ENCODE measurements at places on chromosomes 13 and 19.

DNA sequence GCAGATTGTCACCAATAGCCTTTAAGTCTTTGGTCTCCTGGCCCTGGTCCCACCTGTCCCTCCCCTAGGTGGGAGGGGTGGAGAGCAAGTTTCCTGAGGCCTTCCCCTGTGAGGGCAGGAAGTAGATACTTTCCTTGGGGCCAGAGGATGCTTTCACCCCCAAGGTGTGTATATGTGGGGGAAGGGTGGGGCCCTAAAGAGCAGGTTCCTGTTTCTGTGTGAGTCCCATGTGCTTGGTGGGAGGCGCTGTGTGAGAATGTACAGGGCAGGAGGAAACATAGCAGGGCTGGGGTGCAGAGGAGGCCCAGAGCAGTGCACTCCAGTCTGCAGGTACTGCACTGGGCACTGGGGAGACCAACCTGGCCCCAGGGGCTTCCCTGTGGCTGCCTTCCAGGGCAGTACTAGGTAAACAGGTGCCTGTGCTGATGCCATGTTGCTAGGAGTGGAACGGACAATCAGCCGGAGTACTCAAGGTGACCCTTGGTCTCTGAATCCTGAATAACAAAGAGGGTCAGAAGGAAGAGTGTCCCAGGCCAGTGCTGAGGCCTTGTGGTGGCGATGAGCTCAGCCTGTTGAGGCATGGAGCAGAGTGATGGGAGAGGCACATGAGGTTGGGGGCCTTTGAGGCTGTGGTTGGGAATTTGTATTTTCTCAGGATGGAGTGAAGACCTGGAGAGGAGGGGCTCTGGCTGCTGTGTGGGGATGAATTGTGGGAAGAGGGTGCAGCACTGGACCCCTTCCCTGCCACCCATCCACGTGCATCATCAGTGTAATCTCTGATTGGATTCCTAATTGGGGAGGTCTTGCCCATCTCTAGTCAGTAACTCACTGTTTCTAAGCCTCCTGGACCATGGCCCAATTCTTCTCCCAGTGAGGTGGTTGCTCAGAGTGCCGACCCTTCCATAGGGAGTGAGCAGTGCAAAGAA is 5.1 kb downstream of the EGLN2 start:
- no peak for DNase-seq

DNA sequence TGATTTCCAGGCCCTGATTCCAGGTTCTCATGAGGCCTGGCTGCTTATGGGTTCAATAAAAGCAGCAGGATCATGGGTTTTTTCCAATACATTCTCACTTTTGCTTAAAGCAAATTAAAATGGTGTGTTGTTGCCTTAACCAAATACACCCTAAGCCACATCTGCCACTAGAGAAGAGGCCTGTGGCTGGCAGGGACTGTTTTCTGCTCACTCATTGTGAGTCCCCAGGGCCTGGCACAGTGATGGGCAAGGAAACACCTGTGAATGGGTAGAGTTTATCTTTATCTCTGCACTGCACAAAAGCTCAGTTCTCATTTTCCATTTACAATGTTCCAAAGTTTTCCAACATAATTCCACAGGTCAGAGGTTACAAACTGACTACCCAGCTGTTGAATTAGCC is 726.0 kb downstream of the UQCRFS1 start:
- no peak for DNase-seq

- DNase-seq, result no peak
Observed at GRCh38 chr13:22812793-22813192, 368.0 kb upstream of the SGCG start.

DNA sequence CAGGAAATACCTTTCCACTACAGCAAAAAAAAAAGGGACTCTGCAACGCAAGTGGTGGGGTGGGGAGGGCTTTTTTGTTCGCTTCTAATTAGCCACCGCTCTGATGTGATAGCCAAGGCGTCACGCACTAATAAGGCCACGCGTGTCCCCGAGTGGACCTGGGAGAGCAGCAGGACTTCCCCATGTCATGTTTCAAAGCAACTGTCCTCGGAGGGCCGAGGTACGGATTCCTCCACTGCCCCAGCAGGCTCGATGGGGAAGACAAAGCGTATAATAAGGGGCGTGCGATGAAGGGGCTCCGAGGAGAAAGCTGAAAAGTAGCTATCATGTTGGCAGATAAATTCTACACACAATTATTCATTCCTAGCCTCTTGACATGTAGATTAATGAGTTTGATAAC is 179.7 kb upstream of the ZNF507 start:
- no peak for DNase-seq

DNA sequence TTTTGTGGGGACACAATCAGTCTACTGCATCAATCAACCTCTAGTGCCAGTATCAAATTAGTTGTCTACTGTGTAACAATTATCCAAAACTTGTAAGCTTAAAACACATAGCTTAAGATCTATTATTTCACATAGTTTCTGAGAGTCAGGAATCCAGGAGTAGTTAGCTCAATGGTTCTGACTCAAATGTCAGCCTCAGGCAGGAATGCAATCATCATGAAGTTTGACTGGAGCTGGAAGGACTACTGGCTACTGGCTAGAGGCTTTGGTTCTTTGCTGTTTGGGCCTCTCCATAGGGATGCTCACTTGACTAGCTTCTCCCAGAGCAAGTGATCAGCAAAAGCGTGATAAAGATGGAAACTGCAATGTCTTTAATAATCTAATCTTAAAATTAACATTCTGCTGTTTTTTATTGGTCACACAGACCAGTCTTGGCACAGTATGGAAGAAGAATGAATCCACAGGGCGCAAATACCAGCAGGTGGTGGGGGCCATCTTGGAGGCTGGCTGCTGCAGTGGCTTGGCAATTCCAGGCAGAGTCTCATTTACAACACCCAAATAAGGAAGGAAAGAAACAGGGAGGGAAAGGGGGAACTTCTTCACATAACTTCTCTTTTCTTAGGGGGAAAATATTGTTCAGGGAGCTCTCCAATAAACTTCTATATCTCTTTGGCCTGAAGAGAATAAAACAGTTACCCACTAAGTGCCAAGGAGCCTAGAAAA is 15.7 kb downstream of the CAB39L start:
- DNase-seq, result no peak

- DNase-seq, result no peak
Observed at GRCh38 chr13:20171364-20171763, 10.5 kb upstream of the GJA3 start.

- DNase-seq, result no peak
Observed at GRCh38 chr13:34826432-34826831, 115.6 kb upstream of the NBEA start.

GRCh38 chr13:26563713-26564112 is 6.2 kb downstream of the WASF3 start:
- no peak for DNase-seq

DNA sequence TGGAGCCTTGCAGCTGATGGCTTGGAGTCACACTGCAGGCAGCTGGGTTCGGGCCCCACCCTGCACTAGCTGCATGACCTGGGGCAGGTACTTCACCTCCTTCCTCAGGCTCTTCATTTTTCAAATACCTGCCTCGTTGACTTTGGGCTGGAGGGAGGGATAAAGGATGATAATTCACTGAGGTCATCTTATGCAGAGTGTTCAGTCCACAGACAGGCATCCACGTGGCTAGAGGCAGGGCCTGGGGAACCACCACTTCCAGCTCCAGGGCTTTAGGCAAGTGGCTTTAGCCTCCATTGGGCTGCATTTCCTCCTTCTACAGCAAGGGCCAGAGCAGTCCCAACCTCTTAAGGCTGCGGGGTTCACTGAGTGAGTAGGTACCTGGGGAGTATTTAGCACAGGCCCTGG is 84.8 kb downstream of the SIPA1L3 start:
- no peak for DNase-seq

- no peak for DNase-seq
Observed at GRCh38 chr19:38425810-38426466, at the start of gene RASGRP4. Gene RASGRP4 (minus strand): TSS chr19:38426219. CDS start chr19:38426091, 128 bp downstream.

- DNase-seq, result no peak
Observed at GRCh38 chr13:42574011-42574410, at the start of gene TNFSF11. Gene TNFSF11 (plus strand): TSS chr13:42574152. CDS start chr13:42574304, 152 bp downstream.

GRCh38 chr19:49716154-49716553 is 25.2 kb downstream of the CPT1C start:
- DNase-seq, result no peak

- no peak for DNase-seq
Observed at GRCh38 chr19:58563034-58563573, 4.7 kb upstream of the UBE2M start.

- no peak for DNase-seq
Observed at GRCh38 chr19:15257782-15258181, 25.5 kb upstream of the EPHX3 start.

- no peak for DNase-seq
Observed at GRCh38 chr13:65724226-65724625, 1505.9 kb downstream of the PCDH9 start.

DNA sequence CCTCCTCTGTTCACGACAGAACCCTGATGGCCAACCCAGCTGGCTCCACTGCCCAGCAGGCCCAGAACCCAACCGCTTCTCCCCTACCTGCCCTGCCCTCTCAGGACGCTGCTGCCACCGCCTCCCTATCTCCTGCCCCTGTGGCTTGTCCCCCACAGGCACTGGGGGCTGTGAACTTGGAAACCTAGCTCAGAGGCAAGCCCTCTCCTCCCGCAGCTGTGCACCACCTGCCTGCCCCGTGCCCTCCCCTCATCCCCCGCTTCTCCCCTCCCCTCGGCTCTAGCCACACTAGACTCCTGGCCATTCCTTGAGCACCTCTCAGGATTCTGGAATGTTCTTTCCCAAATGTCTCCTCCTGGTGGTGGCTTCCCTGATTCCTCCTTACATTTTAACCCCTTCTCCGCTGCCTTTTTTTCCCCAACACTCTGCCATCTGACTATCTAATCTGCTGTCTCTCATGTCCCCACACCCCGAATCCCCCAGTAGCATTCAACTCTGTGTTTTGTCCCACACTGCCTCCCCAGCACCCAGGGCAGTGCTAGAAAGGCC is 6.7 kb downstream of the NANOS3 start:
- no peak for DNase-seq

GRCh38 chr19:49546825-49547565 is 19.2 kb downstream of the RCN3 start:
- no peak for DNase-seq

DNA sequence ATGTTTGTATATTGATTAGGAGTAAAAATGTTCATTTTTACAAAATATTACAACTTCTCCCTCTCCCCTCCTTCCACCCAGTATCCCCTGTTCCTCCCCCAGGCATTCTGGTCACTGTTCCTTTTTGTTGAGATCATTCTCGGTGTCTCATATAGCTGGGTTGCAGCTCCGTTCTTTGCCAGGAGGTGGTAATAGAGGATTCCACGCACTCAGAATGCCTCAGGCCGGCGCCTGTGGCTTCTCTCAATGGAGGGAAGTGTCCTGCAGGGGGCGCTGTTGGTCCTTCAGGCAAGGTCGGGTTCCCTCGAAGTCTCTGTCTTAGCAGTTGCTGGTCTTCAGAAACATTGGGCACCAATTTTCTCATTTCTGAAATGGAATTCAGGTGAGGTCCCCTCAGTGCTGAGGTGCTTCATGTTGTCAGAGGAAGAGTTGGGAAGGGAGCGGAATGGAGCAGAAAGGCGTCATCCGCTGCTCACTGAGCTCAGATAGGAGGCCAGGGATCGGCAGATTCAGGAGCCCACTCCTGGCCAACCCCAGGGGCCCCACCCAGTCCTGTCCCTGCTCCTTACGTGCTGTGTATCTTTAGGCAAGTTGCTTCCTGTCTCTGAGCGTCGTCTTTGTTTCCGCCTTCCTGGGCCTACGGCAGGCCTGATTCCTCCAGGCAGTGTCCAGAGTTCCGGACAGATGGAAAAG is 10.3 kb upstream of the GARIN5A start:
- DNase-seq, result no peak

DNA sequence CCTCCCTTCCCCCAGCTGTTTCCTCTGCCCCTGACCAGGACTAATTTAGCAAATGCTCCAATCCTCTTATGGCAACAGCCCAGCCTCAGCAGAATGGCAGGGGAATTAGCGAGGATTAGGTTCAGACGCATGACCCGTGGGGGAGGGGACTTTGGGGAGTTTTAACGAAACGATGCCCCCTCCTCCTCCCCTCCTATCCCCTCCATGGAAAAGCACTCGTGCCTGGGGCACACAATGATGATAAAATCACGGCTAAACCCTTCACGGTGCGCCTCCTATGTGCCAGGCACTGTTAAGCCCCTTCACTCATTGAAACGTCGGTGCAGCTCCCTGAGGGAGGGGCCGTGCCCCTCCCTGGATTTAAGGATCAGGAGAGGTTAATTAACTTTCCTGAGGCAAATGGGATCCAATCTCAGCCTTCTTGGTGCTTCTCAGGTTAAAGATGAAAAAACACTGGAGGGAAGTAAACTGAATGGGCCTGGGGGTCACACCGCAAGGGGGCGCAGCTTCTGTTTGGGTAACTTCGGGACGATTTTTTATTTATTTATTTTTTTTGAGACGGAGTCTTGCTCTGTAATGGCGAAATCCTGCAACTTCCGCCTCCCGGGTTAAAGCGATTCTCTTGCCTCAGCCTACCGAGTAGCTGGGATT is 10.1 kb upstream of the TPRX2 start:
- DNase-seq, result no peak

DNA sequence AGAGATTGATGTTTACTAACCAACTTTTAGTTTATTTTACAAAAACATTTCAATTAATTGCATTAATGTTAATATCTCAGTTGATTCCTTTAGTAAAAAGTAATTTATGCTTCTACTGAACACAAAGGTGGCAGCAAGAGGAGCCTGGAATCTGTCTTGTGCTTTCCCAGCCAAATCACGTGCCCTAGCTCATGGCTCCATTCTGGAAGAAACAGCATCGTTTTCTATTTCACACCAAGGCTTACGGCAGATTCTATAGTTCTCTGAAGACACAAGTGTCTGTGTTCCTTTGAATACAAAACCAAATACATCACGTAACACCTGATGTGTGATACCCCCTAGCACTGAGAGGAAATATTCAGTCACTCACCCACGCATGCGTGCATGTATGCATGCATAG is 346.1 kb upstream of the MIR17HG start:
- no peak for DNase-seq

DNA sequence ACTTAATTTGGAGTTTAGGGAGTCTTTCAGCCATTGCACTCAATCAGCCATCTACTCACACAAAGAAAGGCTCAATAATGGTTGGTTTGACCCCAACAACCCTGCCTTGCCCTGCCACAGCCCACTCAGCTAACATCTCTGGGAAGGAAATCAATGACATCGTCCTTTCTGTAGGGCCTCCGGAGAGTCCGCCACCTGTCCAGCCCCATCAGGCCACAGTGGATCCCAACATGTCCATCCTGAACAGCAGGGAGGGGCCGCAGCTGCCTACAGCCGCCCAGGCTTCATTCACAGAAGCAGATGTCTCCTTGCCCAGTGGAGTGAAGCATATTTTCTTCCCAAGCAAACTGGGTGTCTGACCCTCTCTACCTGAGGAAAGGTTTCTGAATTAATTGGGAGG is 4.2 kb upstream of the CDX2 start:
- no peak for DNase-seq

DNA sequence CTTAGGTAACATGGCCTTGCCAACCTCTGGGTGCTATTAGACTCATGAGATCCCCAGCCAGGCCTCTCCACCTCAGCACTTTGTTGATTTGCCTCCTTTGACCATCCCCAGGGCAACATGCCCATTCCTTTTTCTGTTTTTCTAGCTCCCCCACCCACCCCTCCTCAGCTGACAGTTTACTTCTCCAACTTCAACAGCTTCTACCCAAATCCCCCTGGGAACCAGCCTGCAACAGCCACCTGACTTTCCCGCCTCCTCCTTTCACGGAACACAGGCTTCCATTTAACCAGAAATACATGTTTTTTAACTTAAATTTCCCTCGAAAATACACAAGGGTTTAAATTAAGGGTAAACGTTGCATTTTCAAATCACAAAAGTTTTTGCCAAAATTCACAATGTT is 117.3 kb downstream of the DLEU7 start:
- no peak for DNase-seq

All from C1 segment of cervical spinal cord (tissue), 14 donors.